ENCODE measurements at places on chromosomes 2 and 18.
A peak's percentile ranks its signal among the peaks of the same experiment; 100 is the strongest.

GRCh38 chr2:234536178-234536965, 39.5 kb upstream of the ARL4C start:
- peaks cover 14% of the 10 kb centered on the region for H3K27me3 ChIP-seq
- no peaks in the 10 kb centered on the region for H3K36me3 ChIP-seq
- H3K27ac ChIP-seq, result no peak overlapping the region

- H3K27me3 ChIP-seq, result no peaks in the 10 kb centered on the region
- H3K36me3 ChIP-seq, result no peaks in the 10 kb centered on the region
- DNase-seq, result no peak
- H3K27ac ChIP-seq, result no peak overlapping the region
- no peak overlapping the region for H3K4me3 ChIP-seq
- H3K4me1 ChIP-seq, result peaks cover 4% of the 10 kb centered on the region
These were observed 47.7 kb downstream of the PRKCE start for GRCh38 chr2:45699032-45699658.

GRCh38 chr2:43764086-43764705, 9.6 kb upstream of the DYNC2LI1 start:
- peaks cover 6% of the 10 kb centered on the region for H3K27me3 ChIP-seq
- H3K36me3 ChIP-seq, result no peaks in the 10 kb centered on the region
- H3K4me3 ChIP-seq, result no peak overlapping the region
- H3K4me1 ChIP-seq, result peaks cover 7% of the 10 kb centered on the region
- no peak overlapping the region for H3K27ac ChIP-seq
- DNase-seq, result no peak

DNA sequence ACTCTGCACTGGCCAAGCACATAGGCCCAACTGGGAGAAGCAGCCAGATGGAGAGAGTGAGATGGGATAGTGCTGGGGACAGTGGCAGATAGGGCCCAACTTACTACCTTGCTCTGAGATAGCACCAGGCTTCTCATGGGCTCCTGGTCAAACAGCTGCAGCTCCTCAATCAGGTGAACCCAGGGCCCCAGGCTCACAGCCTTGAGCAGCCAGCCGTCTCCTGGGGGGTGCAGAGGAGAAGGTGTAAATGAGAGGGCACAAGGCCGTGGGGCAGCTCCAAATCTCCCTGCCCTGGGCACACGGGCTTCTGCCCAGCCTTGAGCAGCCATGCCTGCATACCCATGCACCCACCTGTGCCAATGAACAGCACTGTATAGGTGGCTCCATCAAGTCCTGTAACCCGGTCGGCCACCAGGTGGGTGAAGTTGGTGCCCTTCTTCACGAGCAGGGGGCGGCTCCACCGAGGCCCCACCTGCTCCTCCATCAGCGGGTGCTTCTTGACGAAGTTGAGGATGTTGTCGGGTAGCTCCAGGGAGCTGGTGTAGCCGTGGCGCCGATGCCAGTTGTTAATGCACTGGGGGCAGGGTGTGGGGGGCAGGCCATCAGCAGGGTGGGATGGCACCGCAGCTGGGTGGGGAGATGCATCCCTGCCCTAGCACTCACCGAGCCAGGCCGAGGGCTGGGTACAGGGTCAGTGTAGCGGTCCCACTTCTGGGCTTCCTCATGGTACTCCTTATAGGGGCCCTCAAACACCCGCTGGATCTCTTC, 5.9 kb upstream of the ANKRD39 start:
- H3K27ac ChIP-seq, result no peak overlapping the region
- H3K4me1 ChIP-seq, result peaks cover 46% of the 10 kb centered on the region
- H3K4me3 ChIP-seq, result no peak overlapping the region
- H3K36me3 ChIP-seq, result peaks cover 33% of the 10 kb centered on the region

- H3K27me3 ChIP-seq, result no peaks in the 10 kb centered on the region
- H3K4me3 ChIP-seq, result no peak overlapping the region
- DNase-seq, result no peak
- no peaks in the 10 kb centered on the region for H3K4me1 ChIP-seq
- no peak overlapping the region for H3K27ac ChIP-seq
- H3K36me3 ChIP-seq, result no peaks in the 10 kb centered on the region
These were observed 219.1 kb downstream of the WDPCP start for GRCh38 chr2:63369146-63369545.

GRCh38 chr2:174659069-174659900, 61.7 kb upstream of the WIPF1 start:
- H3K4me3 ChIP-seq, result no peak overlapping the region
- DNase-seq, result no peak
- H3K27me3 ChIP-seq, result no peaks in the 10 kb centered on the region
- H3K36me3 ChIP-seq, result peaks cover 42% of the 10 kb centered on the region

DNA sequence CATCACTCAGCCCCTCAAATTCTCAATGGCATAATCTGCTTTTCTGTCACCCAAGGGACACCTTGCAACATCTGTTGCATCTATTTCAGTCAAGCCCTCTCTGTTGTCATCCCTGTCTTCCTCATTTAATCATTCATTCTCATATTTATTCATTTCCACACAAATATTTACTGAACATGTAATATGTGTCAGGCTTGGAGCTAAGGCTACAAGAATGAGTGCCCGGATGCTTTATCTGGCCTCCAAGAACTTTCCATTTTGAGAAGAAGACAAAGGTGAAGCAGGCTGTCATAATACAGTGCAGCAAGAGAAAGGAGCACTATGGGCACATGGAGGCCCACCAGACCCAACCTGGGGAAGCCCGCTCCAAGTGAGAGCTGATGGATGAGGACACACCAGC, 15.6 kb downstream of the IL18RAP start:
- H3K36me3 ChIP-seq, result peaks cover 4% of the 10 kb centered on the region
- DNase-seq, result no peak
- no peaks in the 10 kb centered on the region for H3K27me3 ChIP-seq
- peaks cover 30% of the 10 kb centered on the region for H3K4me1 ChIP-seq

- no peak overlapping the region for H3K4me3 ChIP-seq
- H3K27me3 ChIP-seq, result peaks cover 4% of the 10 kb centered on the region
- H3K36me3 ChIP-seq, result no peaks in the 10 kb centered on the region
- no peak for DNase-seq
- H3K4me1 ChIP-seq, result no peaks in the 10 kb centered on the region
These were observed 15.8 kb upstream of the BOD1L2 start for GRCh38 chr18:57131101-57131500.

- no peak overlapping the region for H3K27ac ChIP-seq
- H3K4me3 ChIP-seq, result no peak overlapping the region
- DNase-seq, result no peak
- H3K36me3 ChIP-seq, result no peaks in the 10 kb centered on the region
These were observed 249.8 kb upstream of the GCFC2 start for GRCh38 chr2:75960472-75961009.

- no peak for DNase-seq
- no peaks in the 10 kb centered on the region for H3K36me3 ChIP-seq
- no peak overlapping the region for H3K4me3 ChIP-seq
- H3K27ac ChIP-seq, result no peak overlapping the region
- no peaks in the 10 kb centered on the region for H3K4me1 ChIP-seq
These were observed 17.8 kb downstream of the CTAGE1 start for GRCh38 chr18:22399949-22400348.

GRCh38 chr18:35458677-35459441, 38.9 kb downstream of the INO80C start:
- no peak overlapping the region for H3K27ac ChIP-seq
- H3K4me1 ChIP-seq, result peaks cover 3% of the 10 kb centered on the region
- no peaks in the 10 kb centered on the region for H3K27me3 ChIP-seq

- no peak overlapping the region for H3K4me3 ChIP-seq
- H3K36me3 ChIP-seq, result peaks cover 19% of the 10 kb centered on the region
- no peak for DNase-seq
- H3K27ac ChIP-seq, result no peak overlapping the region
- H3K27me3 ChIP-seq, result no peaks in the 10 kb centered on the region
These were observed 47.6 kb downstream of the ITGAV start for GRCh38 chr2:186637497-186637800.

GRCh38 chr2:64565949-64566710, 42.0 kb downstream of the AFTPH start:
- H3K27me3 ChIP-seq, result no peaks in the 10 kb centered on the region
- H3K4me1 ChIP-seq, result peaks cover 35% of the 10 kb centered on the region
- no peak overlapping the region for H3K4me3 ChIP-seq
- H3K36me3 ChIP-seq, result peaks cover 20% of the 10 kb centered on the region
- DNase-seq, result no peak

GRCh38 chr2:154664248-154664647, 34.2 kb upstream of the KCNJ3 start:
- DNase-seq, result no peak
- no peak overlapping the region for H3K4me3 ChIP-seq
- no peak overlapping the region for H3K27ac ChIP-seq
- H3K36me3 ChIP-seq, result no peaks in the 10 kb centered on the region

DNA sequence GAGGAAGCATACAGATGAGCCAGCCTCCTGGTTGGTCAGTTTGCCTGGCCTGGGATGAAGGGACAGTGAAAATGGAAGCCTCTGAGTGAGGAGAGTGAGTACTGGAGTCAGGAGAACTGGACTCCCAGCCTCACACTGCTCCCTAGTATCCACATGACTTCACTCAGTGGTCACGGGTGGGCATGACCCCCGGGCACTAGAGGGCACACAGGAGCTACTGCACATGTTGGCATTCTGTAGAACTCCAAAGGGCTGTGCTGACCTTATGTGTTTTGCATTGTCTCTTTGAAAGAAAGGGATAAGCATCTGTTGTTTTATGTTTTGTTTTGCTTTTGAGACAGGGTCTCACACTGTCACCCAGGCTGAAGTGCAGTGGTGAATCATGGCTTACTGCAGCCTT, 23.7 kb downstream of the NCAPH start:
- peak; percentile 45 for DNase-seq
- H3K27ac ChIP-seq, result peak overlapping the region; percentile 52
- no peak overlapping the region for H3K4me3 ChIP-seq
- H3K36me3 ChIP-seq, result peaks cover 75% of the 10 kb centered on the region
- H3K4me1 ChIP-seq, result peaks cover 27% of the 10 kb centered on the region
- H3K27me3 ChIP-seq, result no peaks in the 10 kb centered on the region

GRCh38 chr18:9681217-9681616, 26.9 kb upstream of the RAB31 start:
- no peak for DNase-seq
- peaks cover 10% of the 10 kb centered on the region for H3K4me1 ChIP-seq
- H3K4me3 ChIP-seq, result no peak overlapping the region
- H3K27me3 ChIP-seq, result peaks cover 34% of the 10 kb centered on the region
- H3K36me3 ChIP-seq, result no peaks in the 10 kb centered on the region

DNA sequence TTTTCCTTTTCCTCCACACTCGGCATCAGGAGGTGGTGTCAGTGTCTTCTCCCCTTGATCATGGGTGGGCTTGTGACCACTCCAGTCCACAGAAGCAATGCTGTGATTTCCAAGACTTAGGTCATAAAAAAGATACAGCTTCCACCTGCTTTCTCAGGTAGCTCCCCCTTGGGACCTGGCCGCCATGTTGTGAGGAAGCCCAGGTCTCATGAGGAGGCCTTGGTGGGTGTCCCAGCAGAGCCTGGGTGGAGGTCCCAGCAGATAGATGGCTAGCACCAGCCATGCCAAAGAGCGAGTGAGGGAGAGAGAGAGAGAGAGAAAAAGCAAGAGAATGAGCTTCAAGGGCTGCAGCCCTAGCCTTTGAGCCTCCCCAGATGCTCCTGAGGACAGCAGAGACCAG, 16.0 kb downstream of the SLC66A2 start:
- no peak overlapping the region for H3K27ac ChIP-seq
- DNase-seq, result no peak
- H3K4me3 ChIP-seq, result no peak overlapping the region

DNA sequence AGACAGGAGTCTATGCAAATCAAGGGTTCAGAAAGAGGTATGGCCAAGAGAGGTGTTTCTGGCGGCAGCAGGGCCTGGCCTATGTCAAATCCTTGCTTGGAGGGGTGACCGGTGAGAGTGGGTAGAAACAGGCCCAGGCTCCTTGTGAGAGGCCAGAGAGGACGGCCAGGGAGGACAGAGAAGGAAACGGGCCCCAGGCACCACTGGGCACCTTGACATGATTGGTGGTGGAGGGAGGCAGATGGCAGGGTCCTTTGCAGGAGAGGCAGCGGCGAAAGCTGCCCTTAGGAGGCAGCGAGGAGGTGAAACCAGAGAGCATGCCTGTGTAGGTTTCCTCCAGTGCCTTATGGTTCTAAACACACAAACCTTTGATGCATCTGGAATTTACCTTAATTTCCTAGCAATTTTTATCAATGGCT, 6.2 kb downstream of the RAMP1 start:
- H3K27ac ChIP-seq, result no peak overlapping the region
- peaks cover 11% of the 10 kb centered on the region for H3K4me1 ChIP-seq
- no peaks in the 10 kb centered on the region for H3K36me3 ChIP-seq
- no peak for DNase-seq
- no peak overlapping the region for H3K4me3 ChIP-seq

DNA sequence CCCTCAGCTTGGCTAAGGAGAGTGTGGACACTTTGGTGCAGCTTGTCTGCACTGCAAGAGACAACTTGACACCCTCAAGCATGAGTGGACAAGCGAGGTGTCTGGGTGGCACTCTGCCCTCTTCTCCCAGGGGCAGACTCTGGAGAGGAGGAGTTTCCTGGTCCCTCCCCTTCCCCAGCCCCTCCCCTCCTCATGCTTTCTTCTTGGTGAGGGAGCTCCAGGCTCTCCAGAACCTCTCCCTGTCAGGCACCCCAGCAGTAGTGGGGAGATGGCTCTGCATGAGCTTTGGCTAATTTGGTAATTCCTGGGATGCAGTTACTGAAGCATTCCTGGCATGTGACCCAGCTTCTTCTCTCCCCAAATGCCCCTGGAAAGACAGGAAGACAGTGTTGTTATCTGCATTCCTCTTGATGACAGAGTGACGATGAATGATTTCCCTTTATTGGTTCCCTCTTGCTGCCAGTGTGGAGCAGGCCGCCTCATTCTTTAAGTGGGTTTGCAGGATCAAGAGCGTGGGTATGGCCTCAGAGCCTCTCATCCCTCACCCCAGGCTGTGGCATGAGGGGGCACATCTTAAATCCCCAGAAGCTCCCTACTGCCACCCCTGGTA, 89.2 kb downstream of the STPG4 start:
- no peaks in the 10 kb centered on the region for H3K27me3 ChIP-seq
- no peak for DNase-seq

DNA sequence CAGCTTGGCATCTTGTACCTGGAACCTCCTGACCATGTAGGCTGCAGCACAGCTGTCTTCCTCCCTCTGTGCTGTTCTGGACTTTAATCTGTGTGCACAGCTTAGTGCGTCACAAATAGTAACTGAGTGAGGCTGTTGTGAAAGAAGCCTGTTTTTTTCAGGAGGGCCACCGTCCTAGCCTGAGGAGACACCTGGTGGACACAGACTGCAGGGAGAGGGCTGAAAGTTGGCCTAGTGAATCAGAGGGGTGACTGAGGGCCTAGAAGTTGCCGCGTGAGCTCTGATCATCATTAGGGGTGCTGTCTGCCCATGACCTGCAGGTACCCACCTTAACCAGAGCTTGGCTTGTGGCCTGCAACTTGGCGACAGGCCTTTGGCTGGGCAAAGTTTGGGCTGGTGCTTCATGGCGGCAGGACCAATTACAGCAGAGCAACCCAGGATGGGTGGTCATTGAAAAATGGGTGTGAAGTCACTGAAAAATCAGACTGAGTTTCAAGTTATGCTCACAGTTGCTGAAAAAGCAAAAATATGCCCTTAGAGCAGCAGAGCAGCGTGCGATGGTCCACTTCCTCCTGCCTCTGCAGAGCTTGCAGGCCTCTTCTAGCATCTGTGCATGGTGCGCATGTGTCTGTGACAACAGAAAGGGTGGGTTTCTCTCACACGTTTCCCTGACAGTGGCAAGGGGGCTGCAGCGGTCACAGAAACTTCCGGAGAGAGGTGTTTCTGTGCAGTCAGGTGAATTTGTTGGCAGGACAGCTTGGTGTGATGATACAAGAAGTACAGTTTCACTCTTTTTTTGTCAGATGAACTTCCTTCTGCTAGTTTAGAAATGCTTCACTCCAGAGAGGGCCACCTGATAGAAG, 9.6 kb downstream of the GDF7 start:
- H3K4me3 ChIP-seq, result no peak overlapping the region
- H3K27me3 ChIP-seq, result peaks cover 14% of the 10 kb centered on the region
- no peak for DNase-seq
